ENCODE measurements at places on chromosomes 3 and 15. TPM values are rescaled to one million over a fixed set of nuclear protein-coding genes. Genes with fewer than 3 reads are reported as not detected.

DNA sequence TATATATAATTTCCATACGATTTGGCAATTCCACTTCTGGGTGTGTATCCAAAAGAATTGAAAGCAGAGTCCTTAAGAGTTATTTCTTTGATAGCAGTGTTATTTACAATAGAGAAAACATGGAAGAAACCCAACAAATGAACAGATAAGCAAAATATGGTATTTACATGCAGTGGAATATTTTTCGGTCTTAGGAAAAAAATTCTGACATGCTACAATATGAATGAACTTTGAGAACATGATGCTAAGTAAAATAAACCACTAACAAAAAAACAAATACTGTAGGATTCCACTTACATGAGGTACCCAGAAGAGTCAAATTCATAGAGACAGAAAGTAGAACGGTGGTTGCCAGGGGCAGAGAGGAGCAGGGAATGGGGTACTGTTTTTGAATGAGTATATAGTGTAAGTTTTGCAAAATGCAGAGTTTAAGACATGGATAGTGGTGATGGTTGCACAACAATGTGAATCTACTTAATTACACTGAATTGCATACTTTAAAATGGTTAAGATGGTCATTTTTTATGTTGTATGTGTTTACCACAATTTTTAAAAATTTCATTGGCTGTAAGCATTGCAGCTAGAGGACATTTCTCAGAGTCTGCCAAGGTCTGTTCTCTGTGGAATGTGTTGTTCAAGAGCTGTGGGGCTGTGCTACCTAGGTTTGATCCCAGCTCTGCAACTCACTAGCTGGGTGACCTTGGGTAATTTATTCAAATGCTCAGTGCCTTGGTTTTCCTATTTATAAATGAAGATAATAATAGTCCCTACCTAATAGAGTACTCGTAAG is 122.1 kb downstream of the MEX3B start:
- H3K27me3 ChIP-seq: no peaks in the 10 kb centered on the region
- H3K4me3 ChIP-seq: no peak overlapping the region
- no peaks in the 10 kb centered on the region for H3K4me1 ChIP-seq
- peaks cover 16% of the 10 kb centered on the region for H3K36me3 ChIP-seq

DNA sequence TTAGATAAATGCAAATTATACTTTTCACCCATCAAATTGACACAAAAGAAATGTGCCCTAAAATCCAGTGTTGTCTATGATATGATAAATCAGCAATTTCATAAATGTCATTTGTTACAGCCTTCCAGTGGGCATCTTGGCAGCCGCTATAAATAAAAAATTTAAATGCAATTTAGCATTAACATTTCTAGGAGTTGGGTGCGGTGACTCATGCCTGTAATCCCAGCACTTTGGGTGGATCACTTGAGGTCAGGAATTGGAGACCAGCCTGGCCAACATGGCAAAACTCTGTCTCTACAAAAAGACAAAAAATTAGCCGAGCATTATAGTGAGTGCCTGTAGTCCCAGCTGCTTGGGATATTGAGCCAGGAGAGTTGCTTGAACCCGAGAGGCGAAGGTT is 65.9 kb upstream of the POMGNT2 start:
- H3K27me3 ChIP-seq: no peaks in the 10 kb centered on the region
- H3K27ac ChIP-seq: no peak overlapping the region
- peaks cover 7% of the 10 kb centered on the region for H3K36me3 ChIP-seq

DNA sequence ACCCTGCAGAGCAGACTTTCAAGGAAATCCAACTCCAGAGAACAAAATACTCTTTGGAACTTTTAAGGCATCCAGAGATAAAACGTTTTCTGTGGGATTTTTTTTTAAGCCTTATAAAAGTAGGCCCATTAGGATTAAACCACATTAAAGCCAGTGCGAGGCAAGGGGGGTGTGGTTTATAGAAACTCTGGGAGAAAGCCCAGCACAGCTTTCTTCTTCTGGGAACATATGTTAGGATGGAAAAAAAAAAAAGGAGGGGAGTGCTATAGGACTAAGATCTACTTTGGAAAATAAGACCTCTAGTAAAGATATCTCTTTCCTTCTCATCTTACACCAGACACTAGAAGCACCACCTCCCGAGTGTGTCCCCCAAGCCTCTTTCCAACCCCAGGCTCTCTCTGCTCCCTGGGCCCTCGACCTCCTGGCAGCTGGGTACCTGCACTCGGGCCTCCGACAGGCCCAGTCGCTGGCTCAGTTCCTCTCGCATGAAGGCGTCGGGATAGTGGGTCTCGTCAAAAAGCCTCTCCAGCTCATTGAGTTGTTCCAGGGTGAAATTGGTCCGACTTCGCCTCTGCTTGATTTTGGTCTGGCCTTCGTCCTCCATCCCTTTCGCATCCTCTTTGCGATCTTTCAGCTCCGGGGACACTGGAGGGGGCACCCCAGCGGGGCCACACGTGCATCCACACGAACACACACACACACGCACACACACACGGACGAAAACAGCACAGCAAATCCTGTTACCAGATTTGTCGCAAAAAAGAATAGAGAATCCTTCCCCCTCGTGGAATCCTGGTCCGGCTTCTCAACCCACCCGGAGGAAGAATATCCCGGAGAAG is 3.8 kb downstream of the SHOX2 start:
- peak overlapping the region; percentile 70 for H3K4me3 ChIP-seq
- H3K36me3 ChIP-seq: peaks cover 4% of the 10 kb centered on the region
- H3K27me3 ChIP-seq: peaks cover 31% of the 10 kb centered on the region
- H3K4me1 ChIP-seq: peaks cover 24% of the 10 kb centered on the region
- no peak overlapping the region for H3K27ac ChIP-seq

DNA sequence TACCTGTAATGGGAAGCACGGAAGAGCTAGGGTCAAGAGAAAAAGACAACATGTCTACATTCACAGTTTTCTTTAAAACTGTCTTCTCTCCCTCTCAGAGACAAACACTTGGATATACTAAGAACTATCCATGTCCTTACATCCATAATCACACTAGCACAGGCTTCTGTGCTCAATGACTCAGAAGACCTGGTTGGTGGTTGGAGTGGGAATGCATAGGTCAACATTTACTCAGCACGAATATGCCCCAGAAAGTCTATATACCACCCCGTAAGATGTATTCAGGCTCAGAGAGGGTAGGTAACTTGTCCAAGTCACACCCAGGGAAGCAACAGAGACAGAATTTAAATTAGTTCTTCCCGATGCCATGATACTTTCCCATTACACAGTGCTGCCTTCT is 891.1 kb downstream of the TUSC7 start:
- H3K36me3 ChIP-seq: no peaks in the 10 kb centered on the region
- H3K27me3 ChIP-seq: no peaks in the 10 kb centered on the region
- no peak overlapping the region for H3K27ac ChIP-seq
- no peak overlapping the region for H3K4me3 ChIP-seq
- H3K4me1 ChIP-seq: no peaks in the 10 kb centered on the region

DNA sequence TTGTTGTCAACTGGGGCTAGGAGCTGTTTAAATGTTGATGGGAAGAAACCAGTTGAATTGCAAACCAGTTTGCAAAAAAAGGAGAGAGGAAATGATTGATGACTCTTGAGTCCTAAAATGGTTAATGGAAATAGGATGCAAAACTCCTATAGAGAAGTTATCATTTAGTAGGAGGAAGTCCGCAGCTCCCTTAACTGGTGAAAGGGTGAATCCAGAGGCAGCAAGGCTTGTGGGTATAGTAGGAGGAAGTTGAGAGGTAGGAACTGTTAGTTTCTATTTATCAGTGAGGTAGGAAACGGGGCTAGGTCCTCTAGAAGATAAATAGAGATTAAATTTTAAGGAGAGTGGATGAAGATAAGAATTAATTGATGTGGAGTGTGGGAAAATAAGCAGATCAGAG is 15.4 kb downstream of the IREB2 start:
- H3K36me3 ChIP-seq: peaks cover 10% of the 10 kb centered on the region
- peak overlapping the region; percentile 59 for H3K4me3 ChIP-seq
- H3K27ac ChIP-seq: peak overlapping the region; percentile 76
- peaks cover 25% of the 10 kb centered on the region for H3K4me1 ChIP-seq
- H3K27me3 ChIP-seq: peaks cover 5% of the 10 kb centered on the region

DNA sequence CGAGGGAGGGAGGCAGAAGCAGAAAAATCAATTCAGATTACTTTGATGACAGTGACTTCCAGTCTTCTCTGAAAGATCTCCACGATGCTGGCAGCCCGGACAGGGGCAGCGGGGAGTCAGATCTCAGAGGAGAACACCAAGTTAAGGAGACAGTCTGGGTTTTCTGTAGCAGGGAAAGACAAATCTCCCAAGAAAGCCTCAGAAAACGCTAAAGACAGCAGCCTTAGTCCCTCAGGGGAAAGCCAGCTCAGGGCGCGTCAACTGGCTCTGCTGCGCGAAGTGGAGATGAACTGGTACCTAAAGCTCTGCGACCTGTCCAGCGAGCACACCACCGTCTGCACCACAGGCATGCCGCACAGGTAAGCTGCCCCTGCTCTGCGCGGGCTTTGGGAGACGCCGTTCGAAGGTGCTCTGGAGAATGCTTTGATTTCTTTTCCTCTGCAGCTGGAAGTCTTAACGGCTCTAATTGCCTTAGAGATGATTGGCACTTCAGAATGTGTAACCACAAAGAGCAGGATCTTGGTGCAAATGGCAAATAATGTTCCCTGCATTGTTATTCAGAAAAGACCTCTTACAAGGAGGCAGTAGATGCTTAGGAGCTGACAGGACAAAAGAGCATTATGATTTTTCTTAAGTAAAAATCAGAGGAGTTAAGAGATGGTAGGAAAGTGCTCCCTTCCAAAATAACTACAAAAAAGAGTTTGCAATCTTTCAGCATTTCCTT is at the start of gene KCNAB1:
TSS of gene KCNAB1 (plus strand) at position 51 of the 724 bp plus-strand sequence.
- H3K27me3 ChIP-seq: no peaks in the 10 kb centered on the region
- H3K36me3 ChIP-seq: no peaks in the 10 kb centered on the region
- H3K4me1 ChIP-seq: no peaks in the 10 kb centered on the region
- no peak within 1 kb of the TSS for H3K27ac ChIP-seq

DNA sequence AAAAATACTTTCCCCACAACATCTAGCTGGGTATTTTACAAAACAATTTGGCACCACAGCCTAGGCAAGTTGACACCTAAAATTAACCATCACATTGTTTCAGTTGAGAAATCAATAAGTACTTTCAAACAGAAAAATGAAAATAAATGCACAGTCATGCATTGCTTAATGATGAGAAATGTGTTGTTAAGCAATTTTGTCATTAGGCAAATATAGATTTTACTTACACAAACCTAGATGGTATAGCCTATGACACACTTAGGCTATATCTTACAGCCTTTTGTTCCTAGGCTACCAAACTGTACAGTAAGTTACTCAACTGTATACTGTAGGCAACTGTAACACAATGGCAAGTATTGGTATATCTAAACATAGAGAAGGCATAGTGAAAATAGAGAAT is 608.6 kb upstream of the BCHE start:
- H3K27me3 ChIP-seq: no peaks in the 10 kb centered on the region
- no peak for DNase-seq
- no peaks in the 10 kb centered on the region for H3K36me3 ChIP-seq
- H3K4me1 ChIP-seq: no peaks in the 10 kb centered on the region

GRCh38 chr3:23402728-23403492 is 199.8 kb downstream of the UBE2E2 start:
- no peak overlapping the region for H3K4me3 ChIP-seq
- H3K27me3 ChIP-seq: peaks cover 5% of the 10 kb centered on the region
- H3K36me3 ChIP-seq: no peaks in the 10 kb centered on the region
- H3K27ac ChIP-seq: no peak overlapping the region
- no peak for DNase-seq
- H3K4me1 ChIP-seq: peaks cover 7% of the 10 kb centered on the region

DNA sequence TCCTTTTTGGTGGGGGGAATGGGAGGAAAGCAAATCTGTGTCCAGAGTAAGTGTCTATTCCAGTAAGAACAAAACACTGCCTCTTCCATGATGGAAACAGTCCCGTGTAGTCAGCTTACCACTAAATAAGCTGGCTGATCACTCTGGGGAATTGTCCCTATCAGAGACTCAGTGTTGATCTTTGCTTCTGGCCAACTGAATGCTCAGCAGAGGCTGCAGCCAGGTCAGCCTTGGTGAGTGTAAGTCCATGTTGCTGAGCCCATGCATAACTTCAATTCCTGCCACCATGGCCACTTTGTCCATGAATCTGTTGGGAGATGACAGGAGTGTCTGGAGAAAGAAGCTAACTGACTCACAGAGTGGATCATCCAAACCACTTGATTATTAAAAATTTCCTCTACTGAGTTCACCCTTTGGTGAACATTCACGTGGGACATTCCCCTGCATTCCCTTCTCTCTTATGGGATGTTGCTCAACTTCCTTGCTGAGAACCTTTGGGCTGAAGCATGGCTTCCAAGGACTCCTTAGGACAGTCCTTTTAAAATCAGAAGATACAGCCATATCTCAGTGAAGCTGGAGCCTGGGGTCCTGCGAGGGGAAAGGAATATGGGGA is 33.9 kb upstream of the XCR1 start:
- H3K4me3 ChIP-seq: no peak overlapping the region
- H3K27me3 ChIP-seq: no peaks in the 10 kb centered on the region
- peaks cover 16% of the 10 kb centered on the region for H3K4me1 ChIP-seq
- no peak for DNase-seq

Gene NECTIN3
- 28.5 TPM for total RNA-seq

- no peak overlapping the region for H3K27ac ChIP-seq
- H3K4me3 ChIP-seq: no peak overlapping the region
- peaks cover 45% of the 10 kb centered on the region for H3K4me1 ChIP-seq
- peaks cover 7% of the 10 kb centered on the region for H3K27me3 ChIP-seq
- peaks cover 22% of the 10 kb centered on the region for H3K36me3 ChIP-seq
These were observed 4.9 kb downstream of the LIMD1 start for GRCh38 chr3:45599424-45599886.
